ENCODE measurements at places on chromosomes 6 and 20.

GRCh38 chr6:141354191-141354955 lies 778.4 kb upstream of the GJE1 start:
- ATAC-seq, result no peak

GRCh38 chr20:49210101-49210756 lies 9.0 kb upstream of the DDX27 start:
- ATAC-seq, result peak; percentile 78

GRCh38 chr20:8807480-8808201 lies 261.2 kb upstream of the PLCB4 start:
- no peak for ATAC-seq

- peak; percentile 87 for ATAC-seq
These were observed 48.0 kb downstream of the MUC22 start for GRCh38 chr6:31058128-31058894.

GRCh38 chr6:89410231-89410761 lies 1.8 kb downstream of the RRAGD start:
- ATAC-seq, result no peak

DNA sequence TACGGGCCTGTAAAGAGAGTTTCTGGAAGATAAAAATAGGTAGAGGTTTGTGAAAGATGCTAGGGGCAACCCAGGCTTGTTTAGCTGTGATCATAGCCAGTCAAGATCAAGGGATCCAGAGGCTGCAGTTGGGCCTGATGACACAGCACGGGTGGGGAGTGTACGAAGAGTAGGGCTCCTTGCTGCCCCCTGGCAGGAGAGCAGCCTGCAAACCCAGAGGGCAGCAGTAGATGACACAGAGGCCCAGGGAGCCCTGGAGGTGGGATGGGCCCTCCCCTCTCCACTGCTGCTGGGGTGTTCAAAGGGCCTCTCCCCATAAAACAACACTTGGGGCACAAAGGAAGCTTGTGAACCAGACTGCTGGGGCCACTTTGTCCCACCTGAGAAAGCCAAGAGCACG lies 47.2 kb downstream of the VEGFA start:
- ATAC-seq, result peak; percentile 72

- no peak for ATAC-seq
These were observed 32.1 kb upstream of the ID4 start for GRCh38 chr6:19805129-19805481.

DNA sequence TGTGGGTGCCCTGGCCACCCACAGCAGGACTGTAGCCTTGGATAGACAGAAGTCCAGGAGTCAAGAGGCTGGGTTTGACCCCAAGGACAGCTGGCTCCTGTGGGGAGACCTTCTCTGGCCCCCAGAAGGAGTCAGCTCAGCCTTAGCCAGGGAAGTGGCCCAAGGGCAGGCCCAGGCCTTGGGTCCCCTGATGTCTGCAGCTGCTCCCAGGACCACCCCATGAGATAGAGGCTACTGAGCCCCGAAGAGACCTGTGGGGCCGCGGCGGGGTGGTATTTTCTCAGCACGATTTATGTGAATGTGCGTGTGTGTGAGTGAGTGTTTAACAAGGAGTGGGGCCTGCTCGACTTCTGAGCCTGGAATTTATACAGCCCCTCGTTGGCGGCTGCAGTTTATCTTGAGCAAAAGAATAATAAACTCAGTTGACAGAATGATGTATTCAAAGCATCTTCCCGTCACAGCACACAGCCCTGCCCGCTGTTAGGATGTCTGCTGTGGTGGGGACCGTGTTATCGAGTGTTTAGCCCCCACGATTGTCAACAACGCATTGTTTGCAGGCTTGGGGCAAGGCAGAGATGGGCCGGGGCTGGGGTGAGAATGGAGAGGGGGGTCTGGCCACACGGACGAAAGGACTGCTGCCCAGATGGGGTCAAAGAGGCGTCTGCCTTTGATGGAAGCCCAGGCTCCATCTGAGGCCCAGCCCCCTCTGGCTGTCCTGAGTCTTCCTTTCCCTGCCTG lies 163.3 kb downstream of the VEGFA start:
- peak; percentile 87 for ATAC-seq

DNA sequence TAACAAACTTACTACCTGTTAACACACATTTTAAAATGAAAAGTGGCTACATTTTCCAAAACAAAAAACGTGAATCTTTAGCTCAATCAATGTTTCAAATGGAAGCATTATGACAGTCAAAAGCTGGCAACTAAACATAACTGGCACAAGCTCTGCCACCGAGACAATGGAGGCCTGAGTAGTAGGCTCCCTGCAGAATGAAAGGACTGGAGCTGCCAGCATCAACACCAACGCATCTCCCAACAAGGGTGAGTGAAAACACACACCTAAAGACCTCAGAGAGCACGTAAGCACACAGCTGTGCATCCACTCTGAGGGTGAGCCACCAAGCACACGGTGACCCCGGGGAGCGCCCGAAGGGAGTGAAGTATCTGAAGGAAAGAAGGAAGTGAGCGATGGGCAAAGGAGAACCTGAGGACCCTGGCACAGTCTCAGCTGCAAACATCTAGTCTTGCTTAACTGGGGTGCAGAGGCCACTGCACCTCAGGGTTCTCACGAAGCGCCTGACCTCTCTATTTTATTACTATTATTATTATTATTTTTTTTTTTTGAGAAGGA lies 1.6 kb upstream of the ADRM1 start:
- no peak for ATAC-seq

GRCh38 chr6:137214931-137215330 lies 4.3 kb downstream of the IFNGR1 start:
- no peak for ATAC-seq

DNA sequence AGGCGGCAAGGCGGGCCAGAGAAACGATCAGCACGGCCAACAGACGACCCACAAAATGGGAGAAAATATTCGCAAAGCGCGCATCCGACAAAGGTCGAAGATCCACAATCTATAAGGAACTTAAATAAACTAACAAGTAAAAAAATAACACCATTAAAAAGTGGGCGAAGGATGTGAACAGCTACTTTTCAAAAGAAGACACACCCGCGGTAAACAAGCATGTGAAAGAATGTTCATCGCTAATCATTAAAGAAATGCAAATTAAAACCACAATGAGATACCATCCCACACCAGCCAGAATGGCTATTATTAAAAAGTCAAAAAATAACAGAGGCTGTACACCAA lies 117.8 kb upstream of the SIRPA start:
- ATAC-seq, result peak; percentile 10

DNA sequence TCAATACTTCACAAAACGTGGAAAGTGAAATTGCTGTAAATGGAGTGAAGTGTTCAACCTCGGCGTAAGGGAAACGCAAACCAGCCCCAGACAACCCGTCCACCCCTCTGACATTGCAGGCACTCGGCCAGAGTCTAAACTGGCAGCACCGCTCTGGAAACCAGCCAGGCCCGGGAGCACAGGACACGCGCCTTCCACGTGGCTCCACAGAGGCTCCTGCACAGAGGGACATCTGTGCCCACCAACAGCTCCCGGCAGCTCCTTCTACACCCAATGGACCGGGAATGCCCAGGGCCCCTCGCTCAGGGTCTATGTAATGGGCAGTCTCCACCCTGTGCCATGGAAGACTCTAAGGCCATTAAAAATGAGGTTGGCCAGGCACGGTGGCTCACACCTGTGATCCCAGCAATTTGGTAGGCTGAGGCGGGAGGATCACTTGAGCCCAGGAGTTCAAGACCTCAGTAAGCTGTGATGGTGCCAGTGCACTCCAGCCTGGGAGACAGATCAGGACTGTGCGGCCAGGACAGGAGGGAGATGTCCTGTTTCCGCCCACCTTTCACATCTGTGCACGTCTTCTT lies 3.4 kb upstream of the HELZ2 start:
- ATAC-seq, result no peak

DNA sequence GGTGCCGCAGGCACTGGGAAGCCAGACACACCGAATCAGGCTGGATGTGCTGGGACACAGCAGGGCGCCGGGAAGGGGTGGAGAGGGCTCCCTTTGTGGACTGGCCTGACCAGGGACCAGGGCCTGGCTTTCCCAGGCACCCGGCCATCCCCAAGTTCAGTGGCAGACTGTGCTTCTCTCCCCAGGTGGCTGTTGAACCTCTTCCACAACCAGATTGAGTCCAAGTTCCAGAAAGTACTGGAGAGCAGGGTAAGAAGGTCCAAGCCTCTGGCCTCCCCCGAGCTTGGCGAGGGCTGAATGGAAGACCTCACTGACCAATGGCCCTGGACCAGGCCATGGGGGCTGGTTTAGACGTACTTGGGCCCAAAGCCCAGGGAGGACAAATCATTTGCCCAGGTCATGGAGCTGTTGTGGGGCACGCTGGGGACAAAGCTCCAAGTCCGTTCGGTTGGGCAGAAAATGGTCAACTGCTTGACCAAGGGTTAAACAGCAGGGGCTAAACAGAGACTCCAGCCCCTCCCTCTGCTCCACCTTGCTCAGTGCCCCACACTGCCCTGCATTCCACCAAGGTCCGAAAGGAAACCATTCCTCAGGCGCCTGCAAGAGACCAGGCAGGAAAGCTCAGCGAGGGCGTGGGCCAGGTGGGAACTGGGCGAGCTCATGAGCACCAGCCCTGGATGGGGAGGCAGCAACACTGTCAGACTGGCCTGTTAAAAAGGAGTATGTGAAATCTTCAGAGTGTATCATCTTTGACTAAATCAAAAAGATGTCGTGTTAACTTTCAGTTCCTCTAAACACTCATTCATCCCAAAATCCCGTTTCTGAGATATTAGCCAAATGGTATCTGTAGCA lies 9.1 kb downstream of the LBP start:
- ATAC-seq, result no peak

All from motor neuron (in vitro differentiated cells).